NCI-H187 treated with DMSO at 0.1 percent for 48 hours (cell line): ENCODE measurements at places on chromosomes 7 and 10.

- no peak for DNase-seq
Observed at GRCh38 chr7:155863721-155864151, 51.5 kb upstream of the SHH start.

GRCh38 chr10:72794260-72794659 is 99.3 kb upstream of the OIT3 start:
- no peak for DNase-seq

DNA sequence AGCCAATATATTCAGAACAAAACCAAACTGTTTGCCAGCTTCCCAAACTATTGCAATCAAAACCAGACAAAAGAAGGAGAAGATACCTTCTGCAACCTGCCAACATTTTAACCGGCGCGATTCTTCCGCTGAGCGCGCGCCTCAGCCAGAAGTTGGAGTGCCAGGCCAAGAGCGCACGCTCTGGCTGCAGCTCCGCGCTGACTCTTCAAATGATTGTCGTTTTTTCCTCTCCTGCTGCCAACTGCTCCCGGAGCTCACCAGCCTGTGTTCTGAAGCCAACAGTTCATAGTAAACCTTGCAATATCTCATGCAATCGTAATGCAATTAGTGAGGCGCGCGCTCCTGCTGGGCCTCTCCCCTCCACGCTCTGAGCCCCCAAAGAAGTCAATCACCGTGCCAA is 259.7 kb upstream of the MGMT start:
- DNase-seq, result no peak

GRCh38 chr7:26399736-26400135 is 108.1 kb downstream of the SNX10 start:
- DNase-seq, result no peak

- DNase-seq, result no peak
Observed at GRCh38 chr10:89978081-89978480, 276.7 kb downstream of the KIF20B start.

DNA sequence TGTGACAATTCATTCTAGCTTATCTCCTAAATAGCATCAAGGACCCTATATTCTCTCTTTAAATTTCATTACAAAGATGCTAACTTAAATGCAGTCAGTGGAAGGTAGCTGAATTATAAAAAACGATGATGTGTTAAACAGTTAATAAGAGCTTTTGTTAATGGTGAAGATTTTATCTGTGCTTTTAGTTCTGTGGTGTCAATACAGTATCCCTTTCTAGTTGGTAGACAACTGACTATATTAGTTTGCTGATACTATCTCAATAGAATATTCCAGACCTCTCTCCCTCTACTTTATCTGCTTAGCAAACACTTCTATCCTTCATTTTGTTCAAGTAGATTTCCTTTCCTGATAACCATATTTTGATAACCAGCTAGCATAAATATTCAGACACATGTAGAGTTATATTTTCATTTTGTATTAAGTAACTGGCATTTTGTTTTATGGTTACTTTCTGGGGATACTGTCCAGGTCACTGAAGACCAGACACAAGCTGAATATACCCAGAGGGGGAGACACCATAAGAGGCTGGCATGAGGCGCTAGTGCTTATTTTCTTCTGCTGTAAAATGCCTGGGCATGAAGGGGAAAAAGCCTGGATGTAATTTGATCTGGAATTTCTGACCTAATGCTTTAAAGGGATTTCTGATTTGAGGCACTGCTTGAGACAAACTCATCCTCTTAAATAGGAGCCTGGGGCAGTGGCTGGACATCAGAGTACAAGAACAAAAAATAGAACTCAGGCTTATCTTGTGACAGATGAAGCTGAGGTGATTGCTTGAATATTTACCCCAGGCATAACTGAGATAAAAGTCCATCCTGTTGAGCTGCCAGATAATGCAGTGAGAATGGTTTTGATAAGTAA is 197.5 kb downstream of the MALRD1 start:
- no peak for DNase-seq

- no peak for DNase-seq
Observed at GRCh38 chr10:26310361-26310760, 93.8 kb downstream of the GAD2 start.

GRCh38 chr7:4068286-4068685 is 613.8 kb upstream of the FOXK1 start:
- no peak for DNase-seq

GRCh38 chr10:69866688-69867461 is 65.2 kb downstream of the COL13A1 start:
- DNase-seq, result no peak

DNA sequence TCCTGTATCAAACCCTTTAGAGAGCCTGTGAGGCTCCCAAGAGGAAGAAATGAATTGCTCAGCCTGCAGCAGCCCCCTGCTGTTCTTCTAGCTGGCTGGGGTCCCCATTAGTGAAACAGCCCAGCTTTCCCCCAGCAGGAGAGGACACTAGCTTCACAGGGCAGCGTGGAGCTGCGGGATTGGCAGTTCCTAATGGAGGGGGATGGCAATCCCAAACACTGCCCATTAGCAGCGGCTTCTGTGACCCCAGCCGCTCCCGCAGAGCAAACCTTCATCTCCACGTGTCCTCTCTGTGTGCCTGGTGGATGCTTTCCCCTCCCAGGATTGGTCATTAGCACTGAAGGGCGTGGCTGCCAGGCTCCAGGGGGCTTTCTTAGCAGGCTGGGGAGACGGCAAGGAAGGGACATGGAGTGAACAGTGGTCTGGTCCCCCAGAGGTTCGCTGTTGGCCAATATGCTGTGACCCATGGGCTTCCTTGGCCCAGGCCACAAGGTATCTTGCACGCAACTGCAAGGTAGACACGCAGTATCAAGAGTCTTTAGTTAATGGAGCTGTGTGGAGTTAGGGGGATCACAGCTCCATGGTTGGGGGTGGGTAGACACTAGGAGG is 322.5 kb upstream of the ZMIZ1 start:
- no peak for DNase-seq

GRCh38 chr7:6385110-6385781 is 62.5 kb downstream of the DAGLB start:
- DNase-seq, result no peak

- no peak for DNase-seq
Observed at GRCh38 chr10:62638062-62638477, 166.4 kb upstream of the ADO start.

- no peak for DNase-seq
Observed at GRCh38 chr10:36349445-36350078, 707.5 kb upstream of the FZD8 start.

- DNase-seq, result no peak
Observed at GRCh38 chr10:117597216-117597615, 54.7 kb downstream of the EMX2 start.
